ENCODE measurements at places on chromosomes 6 and 20.

- DNase-seq = no peak
Measured at GRCh38 chr20:37319151-37319671, 26.7 kb upstream of the SRC start.

DNA sequence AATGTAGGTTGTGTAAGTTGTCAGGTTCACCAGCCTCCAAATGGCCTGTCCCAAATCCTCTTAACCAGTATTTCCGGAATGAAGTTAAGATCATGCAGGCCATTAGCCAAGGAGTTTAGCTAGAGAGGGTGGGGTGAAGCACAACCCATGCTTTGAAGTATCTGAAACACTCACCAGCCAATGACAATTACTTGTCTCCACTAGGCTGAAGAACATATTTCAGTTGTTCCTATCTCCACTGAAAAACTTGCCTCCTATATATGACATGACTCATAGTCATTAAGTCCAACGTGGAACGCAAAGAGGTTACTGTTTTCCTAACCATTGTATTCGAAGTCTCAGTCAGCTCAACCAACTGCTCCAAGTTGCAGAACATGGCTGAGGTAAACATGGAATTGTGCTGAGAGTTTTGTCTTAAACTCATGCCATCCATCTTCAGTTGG lies 37.4 kb upstream of the TNFAIP3 start:
- no peak for DNase-seq

DNA sequence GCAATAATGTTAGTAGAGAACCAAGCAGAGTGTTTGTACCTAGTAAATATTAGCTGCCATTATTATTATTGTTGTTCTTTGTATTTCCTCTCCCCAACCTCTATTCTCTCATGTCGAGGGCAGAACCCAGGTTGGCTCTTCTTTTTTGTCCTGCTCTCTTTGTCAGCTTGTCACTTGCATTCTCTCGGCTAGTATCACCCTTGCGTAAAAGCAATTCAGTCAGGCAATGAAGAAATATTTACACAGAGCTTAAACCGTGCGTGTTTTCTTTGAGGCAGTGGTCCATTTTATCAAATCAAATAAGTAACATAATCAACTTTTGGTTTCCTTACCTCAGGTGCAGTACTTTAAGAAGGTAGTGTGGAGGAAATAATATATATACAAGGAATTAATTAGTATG lies 83.9 kb downstream of the TULP4 start:
- no peak for DNase-seq

GRCh38 chr20:26218301-26218700 lies 521.6 kb upstream of the ZNF337 start:
- no peak for DNase-seq

DNA sequence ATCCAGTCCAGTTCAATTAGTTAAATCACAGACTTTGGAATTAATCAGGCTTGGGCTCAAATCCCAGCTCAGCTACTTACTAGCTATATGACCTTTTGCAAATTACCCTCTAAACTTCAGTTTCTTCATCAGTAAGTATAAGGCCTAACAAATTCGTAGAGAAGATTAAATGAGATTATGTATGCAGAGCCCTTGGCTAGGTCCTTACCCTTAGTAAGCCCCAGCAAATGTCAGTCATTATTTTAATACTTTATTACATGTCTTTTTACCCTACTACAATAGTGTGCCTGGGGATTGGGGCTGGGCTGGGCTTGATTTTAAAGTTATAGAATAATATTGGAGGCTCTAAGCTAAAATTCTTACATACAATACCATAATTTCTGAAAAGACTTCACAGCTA lies 326.1 kb upstream of the PREP start:
- no peak for DNase-seq

GRCh38 chr6:33273924-33274902 lies 2.3 kb downstream of the RPS18 start:
- no peak for DNase-seq

- DNase-seq = no peak
Measured at GRCh38 chr6:51660767-51661166, 426.6 kb downstream of the PKHD1 start.

DNA sequence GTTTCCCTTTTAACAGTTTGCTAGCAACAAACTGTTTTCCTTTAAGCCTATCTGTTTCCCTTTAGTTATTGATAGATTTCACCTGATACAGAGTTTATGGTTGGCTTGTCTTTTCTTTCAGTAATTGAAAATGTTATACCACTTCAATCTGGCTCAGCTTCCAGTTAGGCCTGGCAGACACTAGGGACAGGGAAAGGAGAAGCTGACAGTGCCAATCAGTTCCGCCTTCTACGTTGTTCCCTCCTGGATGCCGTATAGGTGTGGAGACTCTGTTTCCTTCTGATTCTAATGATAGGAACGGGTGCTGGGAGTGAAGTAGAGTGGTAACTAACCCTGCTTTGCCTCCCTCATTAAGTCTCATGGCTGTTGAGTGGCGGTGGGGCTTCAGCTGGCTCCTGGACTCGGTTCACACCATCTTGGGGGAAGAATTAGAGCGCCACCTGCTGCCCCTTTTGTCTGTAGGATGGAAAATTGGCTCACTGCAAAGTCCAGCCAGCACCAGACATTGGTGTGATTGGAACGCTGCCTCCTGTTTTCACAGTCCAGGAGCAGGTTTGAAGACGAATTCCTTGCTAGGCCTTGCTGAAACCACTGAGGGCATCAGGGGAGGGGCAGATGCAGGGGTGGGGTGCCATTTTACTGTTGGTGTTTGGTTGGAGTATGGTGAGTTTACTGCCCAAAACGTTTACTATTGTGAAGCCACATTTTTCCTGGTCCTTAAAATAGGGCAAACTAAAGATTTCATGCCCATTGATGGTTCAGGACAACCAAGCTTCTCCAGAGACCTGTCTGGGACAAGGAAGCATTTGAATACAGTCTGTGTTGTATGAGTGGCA lies 1729.5 kb downstream of the GRIK2 start:
- DNase-seq = peak; percentile 61

GRCh38 chr20:598133-598850 lies 11.8 kb downstream of the TCF15 start:
- no peak for DNase-seq

GRCh38 chr6:21844120-21844917 lies 250.8 kb downstream of the SOX4 start:
- DNase-seq = no peak

DNA sequence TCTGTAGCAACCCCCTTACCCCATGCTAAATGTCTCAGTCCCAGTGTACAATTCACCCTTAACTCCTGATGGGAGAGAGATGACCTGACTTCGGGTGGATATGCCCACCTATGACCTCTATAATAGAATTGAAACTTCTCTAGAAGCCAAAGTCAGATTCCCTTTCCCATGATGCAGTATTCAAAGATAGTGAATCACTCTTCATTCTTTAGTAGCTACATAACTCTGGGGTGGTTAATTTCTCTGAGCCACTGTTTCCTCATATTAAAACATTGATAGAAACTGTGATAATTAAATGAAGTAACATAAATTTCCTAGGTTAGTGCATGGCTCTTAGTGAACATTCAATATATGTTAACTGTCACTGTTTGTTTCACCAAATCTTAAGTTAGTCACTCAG lies 500.4 kb downstream of the COL12A1 start:
- DNase-seq = no peak

- DNase-seq = no peak
Measured at GRCh38 chr6:79574174-79574573, 36.9 kb upstream of the LCA5 start.

DNA sequence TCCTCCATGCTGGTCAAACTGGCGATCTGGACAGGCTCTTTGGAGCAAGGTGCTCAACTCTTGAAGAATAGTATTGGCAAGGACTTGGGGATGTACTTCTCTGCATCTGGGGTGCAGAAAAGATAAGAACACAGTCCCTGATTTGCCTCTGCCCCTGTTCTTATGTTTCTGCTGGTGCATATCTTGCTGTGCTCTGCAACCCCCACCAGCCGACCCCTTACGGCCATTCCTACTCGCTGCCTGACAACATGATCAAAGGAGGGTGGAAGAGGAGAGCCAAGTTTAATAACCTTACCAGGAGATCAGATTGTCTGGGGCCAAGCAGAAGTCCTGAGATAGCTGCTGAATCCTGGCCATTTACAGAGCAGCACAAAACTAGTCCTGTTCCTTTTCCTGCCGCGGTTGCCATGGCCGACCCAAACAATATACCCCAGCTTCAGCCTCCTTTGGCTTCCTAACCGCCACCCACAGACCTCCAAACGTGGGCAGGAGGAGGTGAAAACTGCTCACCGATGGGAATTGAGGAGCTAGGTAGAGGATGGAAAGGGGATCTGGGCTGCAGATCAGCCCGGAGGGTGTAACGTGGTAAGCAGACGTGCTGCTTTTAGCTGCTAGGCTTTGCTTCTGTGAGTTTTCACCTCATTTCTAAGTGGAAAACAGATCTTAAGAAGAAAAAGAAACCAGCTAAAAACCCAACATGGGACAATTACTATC lies 60.9 kb downstream of the ATXN1 start:
- no peak for DNase-seq

DNA sequence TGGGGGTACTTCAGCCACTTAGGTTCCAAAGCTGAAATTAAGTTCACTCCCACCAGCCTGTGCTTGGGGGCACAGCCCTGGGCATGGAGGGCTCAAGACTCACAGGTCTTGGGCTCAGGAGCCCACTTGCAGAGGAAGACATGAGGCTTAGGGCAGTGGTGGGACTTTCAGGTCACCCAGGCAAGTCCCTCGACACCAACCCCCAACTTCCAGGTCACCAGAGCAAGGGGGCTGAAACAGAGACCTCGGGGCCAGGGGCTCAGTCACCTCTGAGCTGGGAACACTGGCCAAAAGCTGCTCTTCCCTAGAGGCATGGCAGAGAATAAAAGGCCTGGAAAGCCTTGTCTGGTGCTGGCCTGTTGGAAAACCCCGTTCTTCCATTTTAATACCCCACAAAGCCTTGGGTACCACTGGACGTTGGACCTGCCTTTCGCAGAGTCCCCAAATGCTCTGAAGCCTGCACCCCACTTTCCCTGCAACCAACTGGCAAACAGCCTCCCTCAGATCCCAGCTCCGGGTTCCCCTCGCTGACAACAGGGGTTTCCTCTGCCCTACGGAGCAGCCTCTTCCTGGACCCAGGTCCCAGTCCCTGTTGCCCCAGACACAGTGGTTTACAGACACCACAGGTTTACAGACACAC lies 160.9 kb upstream of the PMEPA1 start:
- DNase-seq = no peak

DNA sequence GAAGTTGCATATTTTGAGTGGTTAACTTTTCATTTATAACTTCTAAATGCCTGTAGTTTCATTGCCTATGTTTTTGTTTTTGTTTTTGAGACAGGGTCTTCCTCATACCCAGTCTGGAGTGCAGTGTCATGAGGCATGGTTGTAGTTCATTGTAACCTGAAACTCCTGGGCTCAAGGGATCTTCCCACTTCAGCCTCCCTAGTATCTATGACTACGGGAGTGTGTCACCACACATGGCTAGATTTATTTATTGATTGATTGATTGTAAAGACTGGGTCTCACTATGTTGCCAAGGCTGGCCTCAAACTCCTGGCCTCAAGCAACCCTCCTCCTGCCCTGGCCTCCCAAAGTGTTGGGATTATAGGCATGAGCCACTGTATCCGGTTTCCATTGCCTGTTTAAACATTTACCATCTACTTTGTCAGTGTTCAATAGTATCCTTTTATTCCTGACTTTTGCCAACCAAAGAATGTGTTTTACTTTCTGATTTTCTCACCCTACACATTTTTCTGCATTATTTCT lies 144.6 kb downstream of the CDKAL1 start:
- no peak for DNase-seq

DNA sequence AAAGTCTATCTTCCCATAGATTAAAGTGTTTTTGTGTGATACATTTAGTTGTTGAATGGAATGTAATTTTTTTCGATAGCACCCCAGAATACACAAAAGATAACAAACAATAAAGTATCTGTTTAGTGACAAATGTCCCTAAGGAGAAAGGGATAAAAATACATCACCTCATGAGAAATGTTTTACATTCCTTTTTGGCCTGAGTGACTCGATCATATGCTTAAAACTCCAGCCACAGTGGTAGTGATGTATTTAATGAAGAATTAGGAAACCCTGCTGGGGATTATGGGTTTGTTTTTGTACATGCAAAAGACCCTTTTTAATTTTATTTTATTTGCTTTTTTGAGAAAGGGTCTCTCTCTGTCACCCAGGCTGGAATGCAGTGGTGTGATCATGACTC lies 4.3 kb upstream of the SGK1 start:
- DNase-seq = no peak

- no peak for DNase-seq
Measured at GRCh38 chr6:106715922-106716321, 86.5 kb downstream of the QRSL1 start.

DNA sequence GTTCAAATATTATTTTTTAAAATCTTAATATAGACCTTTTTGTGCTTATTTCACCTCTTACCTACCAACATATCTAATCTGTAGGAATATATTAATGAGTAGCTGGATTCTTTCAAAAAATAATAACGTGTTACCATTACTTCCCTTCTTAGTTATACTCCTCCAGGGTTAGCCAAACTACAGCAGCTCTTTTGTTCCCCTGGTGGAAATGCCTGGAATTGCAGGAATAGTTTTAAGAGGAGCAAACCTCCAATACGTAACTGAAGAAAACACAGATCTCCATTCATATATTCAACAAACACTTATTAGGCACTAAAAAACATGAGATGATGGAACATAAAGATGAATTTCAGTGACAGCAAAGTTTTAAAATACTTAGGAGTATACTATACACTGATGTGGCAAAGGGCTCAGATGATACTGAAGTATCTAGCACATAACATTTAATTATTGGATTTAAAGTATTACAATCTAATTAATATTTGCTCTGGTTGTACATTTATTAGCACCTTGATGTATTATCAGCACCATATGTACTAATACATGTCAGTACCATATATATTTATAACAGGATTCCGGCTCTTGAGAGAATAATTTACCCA lies 78.3 kb downstream of the TBX18 start:
- no peak for DNase-seq

- DNase-seq = peak; percentile 83
Measured at GRCh38 chr6:52155791-52156576, 30.2 kb upstream of the IL17A start.

DNA sequence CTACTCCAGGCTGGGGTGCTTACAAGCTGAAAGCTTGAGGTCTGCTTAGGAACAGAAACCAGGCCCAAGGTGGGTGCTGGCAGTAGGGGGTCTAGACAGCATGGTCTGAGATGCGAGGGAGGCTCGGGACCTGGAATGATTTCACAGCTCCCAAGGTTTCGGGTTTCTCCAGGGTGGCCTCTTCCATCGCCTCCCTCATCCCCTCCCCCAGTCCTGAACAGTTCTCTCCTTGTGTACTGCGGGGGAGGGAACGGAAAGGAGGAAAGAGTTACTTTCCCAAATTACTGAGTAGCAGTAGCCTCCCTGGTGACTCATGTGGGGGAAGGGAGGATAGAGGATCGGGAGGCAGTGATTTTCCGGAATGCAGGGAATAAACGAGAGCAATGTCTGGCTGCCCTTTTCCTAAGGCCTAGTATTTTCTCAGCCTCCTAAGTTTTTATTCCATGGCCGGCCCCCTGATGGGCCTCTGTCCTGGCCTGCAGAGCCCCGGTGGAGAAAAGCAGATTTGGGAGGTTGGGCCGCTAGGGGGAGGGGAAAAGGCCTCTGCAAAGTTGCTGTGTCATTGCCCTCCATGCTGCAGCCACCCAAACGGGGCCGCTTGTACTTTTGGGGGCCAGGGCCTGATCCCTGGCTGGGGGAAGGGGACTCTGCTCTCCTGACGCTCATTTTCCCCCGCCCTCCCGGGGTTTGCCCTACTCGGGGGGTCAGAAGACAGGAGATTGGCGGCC lies 1.5 kb downstream of the BRD2 start:
- DNase-seq = no peak

- DNase-seq = no peak
Measured at GRCh38 chr6:110622912-110623578, 146.6 kb upstream of the SLC22A16 start.

- DNase-seq = no peak
Measured at GRCh38 chr20:8152183-8152582, 20.1 kb downstream of the PLCB1 start.

Data from iPS DF 19.7 (cell line).